ENCODE measurements at places on chromosomes 4 and X.

- no peak for DNase-seq
Measured at GRCh38 chr4:134518574-134519217, 317.1 kb upstream of the PABPC4L start.

DNA sequence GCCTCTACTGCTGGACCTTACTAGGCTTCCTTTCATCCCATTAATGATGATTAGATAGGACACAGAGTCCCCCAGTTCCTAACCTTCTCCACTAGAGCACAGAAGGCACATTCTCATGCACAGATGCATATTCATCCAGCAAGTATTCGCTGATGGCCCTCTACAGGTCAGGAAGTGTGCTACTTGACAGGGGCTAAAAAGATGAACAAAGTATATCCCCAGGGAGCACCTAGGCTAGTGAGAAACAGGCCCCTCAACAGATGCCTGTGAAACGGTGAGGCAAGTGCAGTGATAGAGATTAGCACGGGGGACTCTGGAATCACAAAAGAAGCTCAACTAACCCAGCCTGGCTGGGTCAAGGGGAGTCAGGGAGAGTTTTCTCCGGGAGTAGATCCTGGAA lies 95.8 kb downstream of the MGST2 start:
- DNase-seq, result no peak

DNA sequence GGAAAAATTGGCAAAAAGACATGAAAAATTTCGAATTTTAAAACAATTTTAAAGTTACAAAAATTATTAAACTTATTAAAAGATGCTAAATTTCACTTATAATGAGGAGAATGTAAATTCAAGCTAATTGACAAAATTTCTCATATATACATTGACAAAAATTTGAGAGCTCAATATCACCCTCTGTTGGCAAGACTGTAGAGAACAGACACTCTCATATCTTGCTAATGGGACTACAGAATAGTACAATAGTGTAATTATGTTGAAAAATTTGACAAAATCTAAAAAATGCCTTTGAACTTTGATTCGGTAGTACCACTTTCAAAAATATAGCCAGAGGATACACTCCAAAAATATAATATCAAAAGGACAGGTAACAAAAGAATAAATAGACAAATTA lies 29.8 kb downstream of the DCAF8L2 start:
- no peak for DNase-seq

- DNase-seq, result no peak
Measured at GRCh38 chr4:30769093-30769492, 48.9 kb downstream of the PCDH7 start.
